NCI-H69 (cell line): ENCODE measurements at places on chromosomes 16 and 17.

DNA sequence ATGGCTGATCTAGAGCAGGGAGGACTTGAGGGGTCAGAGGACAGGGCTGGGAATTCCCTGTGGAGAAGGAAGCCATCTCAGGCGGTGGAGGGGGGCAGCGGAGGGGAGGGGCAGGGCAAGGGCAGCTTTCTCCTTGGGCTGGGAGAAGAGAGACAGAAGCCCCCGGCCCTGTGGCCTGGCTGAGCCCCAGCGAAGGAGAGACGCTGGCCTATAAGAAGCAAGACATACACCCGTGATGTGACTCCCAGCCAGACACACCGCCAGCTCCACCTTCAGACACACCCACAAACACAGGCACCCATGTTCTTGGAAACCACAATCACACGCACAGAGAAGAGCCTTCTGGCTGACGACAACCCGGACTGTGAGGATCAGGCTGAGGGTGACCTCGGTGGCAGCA lies 10.0 kb downstream of the TRPV3 start:
- DNase-seq: no peak

GRCh38 chr17:66763056-66763455 lies 71.9 kb upstream of the CACNG5 start:
- no peak for DNase-seq

GRCh38 chr16:88591577-88592021 lies 21.4 kb downstream of the ZC3H18 start:
- DNase-seq: no peak

DNA sequence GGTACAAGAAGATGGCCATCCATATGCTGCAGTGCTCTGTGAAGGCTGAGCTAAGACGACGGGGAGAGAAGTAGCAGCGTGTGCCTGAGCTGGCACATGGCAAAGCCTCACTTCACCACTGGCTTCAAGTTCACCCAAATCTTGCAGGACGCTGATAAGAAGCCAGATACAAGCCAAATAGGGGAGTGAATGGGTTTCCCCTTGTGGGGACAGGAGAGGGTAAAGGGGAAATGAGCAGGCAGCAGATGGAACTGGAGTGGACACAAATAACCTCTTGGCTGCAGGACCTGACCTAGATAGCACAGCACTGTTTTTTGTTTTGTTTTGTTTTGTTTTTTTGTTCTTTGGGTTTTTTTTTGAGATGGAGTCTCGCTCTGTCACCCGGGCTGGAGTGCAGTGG lies 21.0 kb upstream of the PITPNA start:
- DNase-seq: no peak

DNA sequence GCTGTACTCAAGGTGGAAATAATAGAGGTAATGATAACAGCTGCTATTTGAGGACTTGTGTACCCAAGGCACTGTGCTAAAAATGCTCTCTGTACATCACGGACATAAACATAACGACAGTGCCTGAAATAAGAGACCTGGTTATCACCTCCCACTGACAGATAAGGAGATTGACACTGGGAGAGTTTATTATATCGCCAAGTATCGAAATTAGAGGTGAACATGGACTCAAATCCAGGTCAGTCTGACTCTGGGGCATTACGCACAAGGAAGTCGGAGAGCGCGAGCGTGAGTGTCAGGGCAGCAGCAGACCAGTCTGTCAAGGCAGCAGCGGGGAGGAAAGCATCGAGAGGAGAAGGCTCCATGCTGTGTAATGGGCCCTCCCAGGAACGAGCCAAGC lies 57.1 kb downstream of the GOSR1 start:
- no peak for DNase-seq
